ENCODE measurements at places on chromosomes 11 and 22.

GRCh38 chr22:37258753-37259401, 14.8 kb upstream of the RAC2 start:
- DNase-seq: no peak

- DNase-seq: no peak
These were observed 21.3 kb downstream of the LAYN start for GRCh38 chr11:111561791-111562325.

DNA sequence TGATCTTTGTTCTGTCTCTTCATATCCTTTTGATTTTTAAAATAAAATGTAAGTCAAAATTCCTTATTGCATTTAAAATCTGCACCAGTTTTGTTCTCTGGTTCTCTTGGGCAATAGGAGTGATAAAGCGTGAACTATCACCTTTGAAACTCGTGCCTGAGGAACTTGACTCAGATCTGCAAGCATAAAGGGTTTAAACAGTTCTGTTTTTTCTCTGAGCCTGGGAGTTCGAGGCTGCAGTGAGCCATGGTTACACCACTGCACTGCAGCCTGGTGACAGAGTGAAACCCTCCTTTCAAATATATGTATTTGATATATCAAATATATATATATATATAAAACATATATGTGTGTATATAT, 38.9 kb upstream of the CLMP start:
- DNase-seq: no peak

DNA sequence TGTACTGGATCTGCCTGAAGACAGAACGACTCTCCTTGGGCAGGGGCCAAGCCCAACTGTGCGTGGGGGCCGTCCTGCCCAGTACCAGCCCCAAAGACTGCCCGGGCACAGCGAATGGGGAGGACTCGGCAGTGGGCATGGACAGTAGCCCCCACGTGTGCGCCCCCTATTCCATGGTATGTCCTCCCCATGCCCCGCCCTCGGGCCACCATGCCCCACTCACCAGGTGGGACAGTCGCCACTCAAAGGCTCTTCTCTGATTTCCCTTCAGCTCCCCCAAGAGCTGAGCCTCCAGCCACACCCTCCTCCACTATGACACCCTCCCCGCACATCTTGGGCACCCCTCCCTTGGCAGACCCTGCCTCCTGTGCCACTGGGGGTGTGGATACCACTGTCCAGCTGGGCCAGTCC, 43.5 kb downstream of the GNB1L start:
- DNase-seq: no peak

GRCh38 chr11:69130654-69131053, 25.1 kb upstream of the SMIM38 start:
- no peak for DNase-seq
